ENCODE measurements at places on chromosomes 1 and 21.

DNA sequence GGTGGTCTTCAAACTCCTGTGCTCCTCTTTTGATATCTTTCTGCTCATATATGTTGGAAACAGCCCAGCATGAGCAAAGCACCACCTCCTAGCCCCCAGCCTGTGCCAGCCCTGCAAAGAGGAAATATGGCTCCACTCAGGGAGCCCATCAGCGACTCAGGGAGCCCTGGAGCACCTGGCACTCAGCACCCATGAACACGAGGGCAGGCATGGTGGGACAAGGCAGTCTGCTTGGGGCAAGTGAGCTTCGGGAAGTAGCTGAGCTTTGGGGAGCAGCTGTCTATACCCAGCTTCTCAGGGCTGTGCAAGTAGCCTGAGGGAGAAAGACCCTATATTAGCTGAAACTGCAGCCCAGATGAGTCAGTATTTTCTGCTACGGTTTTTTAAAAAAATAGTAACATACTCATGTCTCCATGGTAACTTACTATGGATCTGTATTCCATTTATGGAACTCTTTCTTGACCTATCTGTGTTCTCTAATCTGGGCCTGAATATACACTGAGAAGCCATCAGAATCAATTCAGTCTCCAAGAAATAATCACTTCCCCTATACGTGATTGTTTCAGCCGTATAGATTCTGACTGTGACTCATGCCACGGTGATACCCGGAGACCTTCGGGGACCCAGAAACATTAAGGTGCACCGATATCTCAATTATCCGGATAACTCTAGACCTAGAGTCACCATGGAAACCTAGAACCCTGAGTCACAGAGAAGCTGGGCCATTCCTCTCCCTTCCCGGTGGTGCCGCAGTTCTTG is 1.5 kb upstream of the ETS2 start:
- DNase-seq: peak; percentile 49

DNA sequence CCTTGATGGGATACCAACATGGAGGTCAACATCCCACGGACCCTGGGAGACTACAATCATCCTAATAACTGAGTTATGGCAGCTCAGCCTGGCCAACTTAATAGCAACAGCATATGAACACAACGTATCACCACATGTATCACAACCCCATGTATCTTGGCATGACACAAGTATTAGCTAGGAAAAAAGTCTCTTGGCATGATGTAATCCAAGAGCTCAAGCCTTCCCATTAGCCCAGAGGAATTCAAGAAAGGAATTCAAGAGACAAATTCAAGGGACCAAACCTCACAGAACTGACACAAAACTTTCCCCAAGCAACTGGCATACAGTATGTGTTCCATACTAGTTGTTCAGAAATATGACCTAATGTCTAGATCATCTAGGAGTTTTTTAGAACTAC is 100.9 kb upstream of the HMGB4 start:
- no peak for DNase-seq

- DNase-seq: no peak
These were observed 64.5 kb upstream of the ABCG1 start for GRCh38 chr21:42154237-42155044.

GRCh38 chr1:67355745-67356424 is 48.2 kb downstream of the IL12RB2 start:
- DNase-seq: no peak

DNA sequence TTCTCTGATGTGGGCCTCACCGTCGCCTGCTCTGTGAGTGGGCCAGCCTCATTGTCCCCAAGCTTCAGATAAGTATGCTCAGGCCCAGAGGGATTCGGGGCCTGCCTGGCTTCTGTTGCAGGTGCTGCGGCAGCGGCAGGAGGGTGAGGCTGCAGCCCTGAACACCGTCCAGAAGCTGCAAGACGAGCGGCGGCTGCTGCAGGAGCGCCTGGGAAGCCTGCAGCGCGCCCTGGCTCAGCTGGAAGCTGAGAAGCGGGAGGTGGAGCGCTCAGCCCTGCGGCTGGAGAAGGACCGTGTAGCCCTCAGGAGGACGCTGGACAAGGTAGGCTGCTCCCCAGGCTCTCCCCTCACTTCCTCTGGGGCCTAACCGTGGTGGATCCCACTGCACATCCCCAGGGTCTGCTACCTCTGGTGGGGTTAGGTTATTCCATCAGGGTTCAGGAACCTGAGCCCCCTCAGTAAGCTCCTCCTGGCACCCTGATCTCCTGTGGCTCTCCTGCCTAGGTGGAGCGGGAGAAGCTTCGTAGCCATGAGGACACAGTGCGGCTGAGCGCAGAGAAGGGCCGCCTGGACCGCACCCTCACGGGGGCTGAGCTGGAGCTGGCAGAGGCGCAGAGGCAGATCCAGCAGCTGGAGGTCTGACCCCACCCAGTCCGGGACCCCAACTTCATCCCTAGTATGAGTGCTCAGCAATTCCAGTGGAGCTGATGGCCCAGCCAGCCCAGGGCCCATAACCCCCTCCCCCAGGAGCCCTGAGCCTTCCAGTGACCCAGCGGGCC is 10.1 kb downstream of the MFAP2 start:
- DNase-seq: no peak

DNA sequence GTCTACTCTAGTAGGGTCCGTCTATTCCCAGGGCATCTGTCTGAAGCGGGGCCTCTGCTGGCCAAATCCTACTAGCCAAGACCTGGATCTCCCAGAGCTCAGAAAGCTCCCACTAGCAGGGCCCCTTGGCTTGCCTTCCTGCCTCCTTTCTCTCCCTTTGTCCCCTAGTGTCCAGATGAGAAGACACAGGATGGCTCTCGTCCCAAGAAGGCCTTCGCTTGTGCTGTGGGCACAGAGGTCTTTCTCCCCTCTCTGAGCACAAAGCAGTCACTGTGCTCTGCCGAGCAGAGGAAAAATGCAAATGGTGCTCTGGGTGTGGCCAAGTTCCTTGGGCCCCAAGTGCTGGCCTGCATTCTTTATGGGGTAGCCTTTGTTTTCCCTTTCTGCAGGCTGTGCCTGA is 13.0 kb upstream of the GPR137B start:
- DNase-seq: no peak

DNA sequence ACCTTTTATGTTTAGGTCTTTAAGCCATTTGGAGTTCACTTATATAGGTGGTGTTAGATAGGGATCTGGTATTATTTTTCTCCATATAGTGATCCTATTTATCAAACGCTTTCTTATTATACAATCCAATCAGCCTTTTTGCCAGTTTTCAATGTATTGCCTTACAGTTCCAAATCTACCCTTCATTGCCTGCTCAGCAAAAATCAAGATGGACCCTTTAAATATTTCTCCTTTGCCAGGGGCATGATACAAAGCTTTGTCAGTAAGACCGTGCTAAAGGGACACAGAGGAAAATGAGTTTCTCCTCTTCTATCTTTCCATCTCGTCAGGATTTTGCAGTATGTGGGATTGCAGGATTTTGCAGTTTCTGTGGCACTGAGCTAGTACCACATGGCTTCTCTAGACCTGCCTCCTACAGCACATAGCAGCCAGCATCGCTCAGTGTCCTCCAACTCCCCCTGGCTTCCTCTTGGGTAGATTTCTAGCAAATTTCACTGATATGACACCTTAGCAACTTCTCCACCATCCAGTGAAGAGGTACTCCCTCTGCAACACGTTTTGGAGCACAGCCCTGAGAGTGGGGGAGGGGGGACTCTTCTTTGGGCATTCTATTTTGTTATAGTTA is 22.5 kb upstream of the CAP1 start:
- no peak for DNase-seq

- DNase-seq: no peak
These were observed at the start of gene UBE2U for GRCh38 chr1:64203420-64203819. TSS of gene UBE2U (plus strand) at chr1:64203623. CDS start at chr1:64204051, 428 bp downstream.

DNA sequence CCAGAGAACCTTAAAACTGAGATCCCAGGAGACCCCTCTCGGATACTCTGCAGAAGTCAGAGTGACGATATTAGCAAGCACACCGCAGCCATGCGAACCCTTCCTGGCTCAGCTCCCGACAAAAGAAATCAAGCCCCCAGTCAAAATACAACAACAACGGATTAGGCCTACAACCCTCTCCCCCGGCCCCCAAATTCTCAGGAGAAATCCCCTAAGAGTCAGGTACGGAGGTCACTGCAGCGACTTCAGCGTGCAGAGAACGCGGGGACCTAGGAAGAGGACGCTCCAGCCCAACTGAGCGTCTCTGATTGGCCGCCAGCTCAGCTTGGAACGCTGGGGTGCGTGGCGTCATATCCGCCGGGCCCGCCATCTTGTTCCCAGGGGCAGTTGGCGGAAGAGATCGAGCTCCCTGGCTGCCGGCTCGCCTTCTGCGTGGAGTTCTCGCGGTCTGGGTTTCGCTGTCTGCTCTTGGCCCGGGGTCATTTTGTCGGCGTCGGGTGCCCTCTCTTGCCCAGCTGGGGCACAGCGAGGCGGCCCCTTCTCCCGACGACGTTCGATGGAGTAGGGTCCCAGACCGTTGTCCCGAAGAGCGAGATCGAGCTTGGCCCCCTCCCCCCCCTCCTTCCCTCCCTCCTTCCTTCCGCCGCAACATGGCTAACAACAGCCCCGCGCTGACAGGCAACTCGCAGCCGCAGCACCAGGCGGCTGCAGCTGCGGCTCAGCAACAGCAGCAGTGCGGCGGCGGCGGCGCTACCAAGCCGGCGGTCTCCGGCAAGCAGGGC is at the start of gene PRPF38B:
PRPF38B (plus strand) TSS at position 369 of the 782 bp plus-strand sequence; CDS start at position 651, 282 bp downstream.
- peak; percentile 96 for DNase-seq

- no peak for DNase-seq
These were observed 34.0 kb upstream of the EDN2 start for GRCh38 chr1:41518471-41518870.

- DNase-seq: no peak
These were observed 759.8 kb downstream of the ADGRL2 start for GRCh38 chr1:82560566-82560965.

DNA sequence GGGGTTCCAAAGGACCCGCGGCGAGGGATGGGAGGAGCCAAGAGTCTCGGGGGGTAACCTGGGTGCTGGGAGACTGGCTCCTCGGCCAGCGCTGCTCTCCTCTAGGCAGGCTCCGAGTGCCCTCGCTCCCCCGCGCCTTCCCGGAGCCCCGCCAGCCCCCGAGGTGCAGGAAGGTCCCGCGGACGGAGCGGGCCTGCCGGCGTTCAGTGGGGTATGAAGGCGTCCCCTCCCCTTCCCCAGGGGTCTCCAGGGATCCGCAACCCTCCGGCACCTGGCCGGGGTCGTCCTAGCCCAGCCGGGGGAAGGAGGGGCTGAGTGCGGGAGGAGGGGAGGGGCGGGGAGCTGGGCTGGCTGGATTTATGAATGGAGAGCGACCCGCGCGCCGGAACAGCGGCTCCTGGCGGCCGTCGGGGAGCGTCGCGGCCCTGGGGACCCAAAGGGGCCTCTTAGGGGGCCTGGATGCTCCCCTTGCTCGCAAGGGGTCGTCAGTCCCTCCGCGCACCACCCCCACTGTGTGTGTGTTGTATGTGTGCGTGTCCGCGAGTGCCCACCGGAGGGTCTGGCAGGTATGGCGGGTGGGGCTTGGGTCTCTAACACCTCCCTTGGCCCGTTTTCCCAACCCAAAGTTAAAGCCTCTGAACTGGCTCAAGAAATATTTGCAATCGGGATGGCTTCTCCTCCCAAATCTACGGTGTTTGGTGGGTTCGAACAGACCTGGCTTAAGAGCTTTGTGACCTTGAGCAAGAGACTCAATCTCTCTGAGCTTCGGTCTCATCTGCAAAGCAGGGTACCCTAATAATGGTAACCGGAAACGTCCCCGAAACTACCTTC is 642 bp downstream of the HCRTR1 start:
- peak; percentile 49 for DNase-seq

GRCh38 chr1:179921981-179922872 is 32.4 kb upstream of the CEP350 start:
- no peak for DNase-seq

DNA sequence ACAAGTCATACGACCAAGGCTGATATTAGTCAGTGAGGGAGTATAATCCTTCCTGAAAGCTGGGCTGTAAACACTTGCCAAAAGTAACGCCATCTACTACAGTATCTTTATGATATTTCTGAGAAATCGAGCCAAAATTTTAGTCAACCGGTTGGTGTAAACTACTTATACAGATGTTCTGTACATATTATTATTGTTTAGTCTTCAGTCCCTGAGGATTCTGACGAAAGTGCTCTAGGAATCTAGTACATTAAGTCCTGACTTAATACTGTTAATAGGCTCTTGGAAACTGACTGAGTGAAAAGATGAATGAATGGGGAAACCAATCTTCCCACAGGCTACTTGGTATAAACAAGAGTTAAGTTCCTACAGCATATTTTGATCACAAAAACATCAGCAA is 274.3 kb downstream of the USP25 start:
- no peak for DNase-seq

GRCh38 chr1:9294405-9294773 is 1.7 kb downstream of the SPSB1 start:
- DNase-seq: peak; percentile 70

DNA sequence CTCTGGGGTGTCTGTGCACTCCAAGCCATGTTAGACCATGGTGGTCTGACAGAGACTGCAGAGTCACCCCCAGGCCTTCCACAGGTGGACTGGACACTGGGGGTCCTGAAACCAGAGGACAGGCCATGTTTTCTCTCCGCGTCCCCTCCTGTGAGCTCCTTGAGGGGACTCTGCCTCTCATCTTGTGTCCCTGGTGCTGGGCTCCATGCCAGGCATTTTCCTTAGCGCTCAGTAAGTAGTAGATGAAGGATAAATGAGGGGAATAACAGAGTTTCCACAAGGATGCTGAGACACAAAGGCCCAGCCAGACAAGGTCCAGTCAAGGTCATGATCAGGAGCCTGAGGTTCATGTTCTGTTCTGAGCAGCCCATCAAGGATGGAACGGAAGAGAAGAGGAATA is 57.4 kb downstream of the FAM163A start:
- DNase-seq: no peak

Measured in activated CD4-positive, alpha-beta T cell treated with anti-CD3 and anti-CD28 coated beads, Interleukin-2, Interleukin-6, amounts not matched to agents 100 ng/mL and 50 ng/mL, durations not matched to agents 16 hours and 8 hours (primary cell).